Epithelial cell of proximal tubule (primary cell): ENCODE measurements at places on chromosomes 3 and 15. TPM values are rescaled to one million over a fixed set of nuclear protein-coding genes. Genes with fewer than 3 reads are reported as not detected.

ZKSCAN7 gene
- total RNA-seq, result 3.5 and 5.7 TPM in 2 replicates

GRCh38 chr3:193828477-193828876 is 235.5 kb downstream of the OPA1 start:
- no peak for DNase-seq

DNA sequence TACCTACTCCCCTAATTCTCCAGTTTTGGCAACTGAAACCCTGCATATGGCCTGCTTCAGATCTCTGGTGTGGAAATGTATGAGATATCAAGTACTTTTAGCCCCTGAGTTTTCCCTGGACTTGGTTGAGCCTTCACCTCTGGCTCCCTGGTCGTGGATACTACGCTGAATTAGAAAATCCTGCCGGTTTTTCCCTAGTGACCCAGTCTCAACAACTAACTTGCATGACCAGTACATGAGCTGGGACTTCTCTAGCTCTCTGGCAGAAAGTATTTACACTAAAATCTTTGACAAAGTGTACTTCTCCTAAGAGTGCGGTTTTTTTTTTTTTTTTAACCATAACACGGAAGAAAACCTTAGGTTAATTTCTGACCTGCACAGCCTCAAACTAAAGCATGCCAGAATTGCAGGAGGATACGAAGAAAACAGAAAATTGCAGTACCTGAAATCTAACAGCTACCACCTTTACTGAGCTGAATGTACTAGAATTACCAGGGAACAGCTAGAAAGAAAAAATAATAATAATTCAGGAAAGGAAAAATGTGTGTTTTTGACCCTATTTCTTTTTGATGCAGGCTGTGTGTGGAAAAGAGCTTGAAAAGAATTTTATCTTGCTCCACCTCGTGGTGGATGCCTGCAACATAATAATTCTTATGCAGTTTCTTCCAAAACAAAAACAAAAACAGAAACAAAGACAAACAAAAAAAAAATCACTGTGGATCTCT is 165.6 kb downstream of the GMNC start:
- no peak for DNase-seq

GOLGA8M gene
- total RNA-seq, result 0.06 TPM in 1 of 2 replicates, not detected in the other

DNA sequence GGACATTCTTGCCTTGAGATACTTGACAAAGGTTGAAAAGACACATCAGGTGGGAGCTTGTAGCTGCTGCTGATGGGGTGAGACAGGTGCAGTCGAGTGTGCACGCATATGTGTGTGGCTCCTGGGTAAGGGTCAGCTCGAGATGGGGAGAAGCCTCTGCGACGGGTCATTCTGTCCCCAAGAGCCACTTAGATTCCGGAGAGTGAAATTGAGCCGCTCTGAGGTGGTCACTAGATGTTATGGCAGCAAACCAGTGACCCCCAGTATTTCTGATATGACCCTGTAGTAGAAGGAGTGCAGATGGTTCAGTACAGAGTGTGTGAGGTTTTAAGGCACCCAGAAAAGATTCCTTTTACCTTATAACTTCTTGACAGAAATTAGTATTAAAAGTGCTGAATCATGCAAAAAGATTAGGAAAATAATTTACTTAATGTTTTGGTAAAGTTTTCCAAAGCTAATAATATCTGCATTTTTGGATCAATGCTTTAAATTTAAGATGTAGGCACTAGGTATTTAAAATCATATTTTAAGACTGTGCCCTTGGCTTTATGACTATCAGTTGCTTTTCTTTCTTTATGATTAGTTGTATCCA is 241.9 kb upstream of the TOPAZ1 start:
- no peak for DNase-seq

- DNase-seq, result peak; percentile 59
Measured at GRCh38 chr3:179716811-179717210, 64.0 kb downstream of the USP13 start.

NAA80 gene
- 8.5 and 19.4 TPM in 2 replicates for total RNA-seq

DNA sequence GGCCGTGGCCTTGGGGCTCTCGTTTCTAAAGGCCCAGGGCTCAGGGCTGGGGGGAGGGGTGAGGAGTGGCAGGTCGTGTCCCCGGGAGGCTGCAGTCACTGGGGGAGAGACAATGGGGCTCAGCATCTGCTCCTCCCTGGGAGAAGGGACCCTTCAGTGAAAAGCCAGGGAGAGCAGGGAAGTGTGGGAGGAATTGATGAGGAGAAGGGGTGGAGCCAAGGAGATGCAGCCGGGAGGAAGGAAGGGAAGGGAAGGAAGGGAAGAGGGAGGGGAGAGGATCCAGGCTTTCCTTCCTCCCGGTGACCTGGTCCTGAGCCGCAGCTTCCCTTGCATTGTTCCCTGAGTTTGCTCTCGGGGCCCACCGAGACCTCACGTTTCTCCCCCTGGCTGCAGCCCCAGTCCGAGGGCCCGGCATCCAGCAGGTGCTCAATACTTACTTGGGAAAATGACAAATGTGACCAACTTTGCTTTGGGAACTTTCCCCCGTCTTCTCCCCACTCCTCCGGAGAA is 1.4 kb upstream of the ZNF710 start:
- DNase-seq, result no peak

DNA sequence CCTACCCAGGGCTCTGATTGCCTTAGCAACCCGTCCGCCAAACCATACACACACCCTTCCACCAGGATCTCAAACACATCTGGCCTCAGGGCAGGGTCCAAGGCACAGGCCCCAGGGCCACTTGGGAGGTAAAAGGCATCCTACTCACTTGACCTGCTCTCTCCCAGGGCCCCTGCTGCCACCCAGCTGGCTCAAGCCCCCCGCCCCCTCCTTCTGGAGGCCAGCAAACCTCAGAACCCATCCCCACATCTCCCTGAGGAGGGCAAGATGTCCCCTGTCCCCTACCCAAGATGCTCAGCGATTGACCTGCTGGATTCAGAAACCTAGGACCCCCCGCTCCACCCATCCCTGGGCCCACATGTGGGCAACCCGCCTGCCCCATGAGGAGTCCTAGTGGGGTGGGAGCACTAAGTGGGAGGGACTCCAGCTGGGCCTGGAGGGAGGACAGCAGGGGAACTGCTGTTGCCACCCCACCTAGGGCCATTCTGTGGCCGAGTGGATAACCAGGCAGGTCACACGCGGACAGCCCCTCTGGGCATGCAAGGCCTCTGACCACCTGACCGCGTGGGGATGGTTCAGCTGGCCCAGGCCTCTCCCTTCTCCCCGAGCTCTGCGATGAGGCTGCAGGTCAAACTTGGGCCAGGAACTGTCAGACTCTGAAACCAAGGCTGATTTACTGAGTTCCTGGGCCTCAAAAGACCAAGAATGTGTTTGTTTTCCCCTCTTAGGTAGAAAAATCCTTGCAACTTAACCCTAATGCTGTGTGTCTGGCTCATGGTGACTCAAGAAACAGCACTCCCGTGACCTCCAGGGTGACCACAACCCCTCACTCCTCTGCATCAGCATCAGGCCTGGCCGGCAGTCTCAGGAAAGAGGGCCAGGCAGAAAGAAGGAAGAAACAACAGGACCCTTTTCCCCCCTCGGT is 4.2 kb downstream of the MFGE8 start:
- no peak for DNase-seq

DNA sequence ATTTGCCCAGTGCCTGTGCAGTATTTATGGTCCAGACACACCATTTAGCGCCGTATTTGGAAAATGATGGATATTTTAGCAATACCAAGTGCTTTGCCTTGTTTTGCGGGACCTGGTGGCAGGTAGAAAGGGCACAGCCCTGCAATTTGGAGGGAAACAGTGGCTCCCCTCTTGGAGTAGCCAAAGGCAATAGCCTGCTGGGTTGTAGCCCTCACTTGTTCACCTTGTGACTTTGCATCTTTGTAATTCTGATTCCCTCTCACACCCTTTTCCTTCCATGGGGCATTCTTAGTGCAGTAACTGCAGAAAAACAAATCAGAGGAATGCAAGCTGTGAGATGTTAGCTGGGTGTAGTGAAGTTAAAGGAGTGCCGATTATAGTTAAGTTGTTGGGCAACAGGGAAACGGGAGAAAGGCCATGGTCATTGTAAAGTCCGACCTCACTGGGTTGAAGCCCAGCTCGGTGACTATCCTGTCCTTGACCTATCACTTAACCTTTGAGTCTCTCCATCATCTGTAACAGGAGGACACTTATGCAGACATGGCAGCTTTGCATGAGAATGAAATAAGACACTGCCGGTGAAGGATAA is 131.0 kb upstream of the KLHL25 start:
- DNase-seq, result no peak

PIF1 gene
- 23.3 and 27.6 TPM in 2 replicates for total RNA-seq

DNA sequence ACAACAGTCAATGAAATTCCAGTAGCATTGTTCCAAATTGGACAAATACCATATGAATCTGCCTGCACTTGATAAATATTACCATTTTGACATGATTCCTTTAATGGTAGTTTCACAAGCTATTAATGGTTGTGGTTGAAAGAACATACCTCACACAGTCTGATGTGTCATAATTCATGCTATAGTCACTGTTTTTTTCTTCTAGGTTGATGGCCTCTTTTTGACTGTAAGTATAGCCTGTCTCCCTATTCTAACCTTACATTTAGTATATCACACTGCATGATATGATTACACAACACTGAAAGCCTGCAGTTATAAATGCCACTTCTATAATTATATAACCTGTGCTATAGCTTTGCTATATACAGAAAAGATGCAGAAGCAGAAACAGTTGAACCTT is 834.1 kb downstream of the NSUN3 start:
- no peak for DNase-seq

GPR62 gene
- not detected in 2 replicates for total RNA-seq

GRCh38 chr15:45126535-45127158 is 3.0 kb downstream of the DUOXA1 start:
- no peak for DNase-seq

KBTBD8 gene
- total RNA-seq, result 0.69 and 1.8 TPM in 2 replicates

DNA sequence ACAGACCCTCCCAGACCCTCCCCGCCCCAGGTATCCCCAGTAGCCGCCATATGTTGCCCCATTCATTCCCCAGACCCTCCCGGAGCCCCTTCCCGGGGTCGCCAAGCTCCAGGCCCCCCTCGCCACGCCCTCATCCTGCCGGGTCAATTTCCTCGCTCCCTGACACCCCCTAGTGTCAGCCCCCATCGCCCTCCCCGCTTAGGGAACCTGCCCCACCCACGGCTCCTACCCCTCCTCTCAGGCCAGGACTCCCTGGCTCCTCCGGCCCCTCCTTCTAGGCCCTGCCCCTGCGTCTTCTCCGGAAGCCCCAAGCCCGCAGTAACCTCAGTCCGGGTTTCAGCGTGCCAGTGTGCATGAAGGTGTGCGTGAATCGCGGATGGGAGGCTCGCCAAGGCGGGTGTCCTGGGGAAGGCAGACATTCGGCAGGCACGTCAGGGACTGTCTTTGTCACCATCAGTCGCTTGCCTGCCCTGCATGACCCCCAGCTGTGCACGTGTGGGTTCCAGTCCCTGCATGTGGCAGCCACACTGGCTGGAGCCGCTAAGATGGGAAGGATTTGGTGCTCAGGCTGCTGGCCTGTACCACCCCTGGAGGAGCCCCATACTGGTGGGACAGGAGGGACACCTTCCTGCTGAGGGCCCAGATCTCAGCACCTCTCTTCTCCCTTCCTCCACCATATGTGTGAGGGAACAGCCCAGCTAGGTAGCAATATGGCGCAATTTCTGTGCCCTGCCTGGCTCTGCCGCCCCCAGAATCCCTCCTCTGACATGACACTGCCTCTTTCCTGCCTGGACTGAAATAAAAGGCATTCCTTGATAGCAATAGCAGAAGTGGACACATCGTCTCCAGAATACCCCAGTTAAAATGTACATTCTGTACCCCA is 693 bp downstream of the DISP2 start:
- DNase-seq, result no peak

DNA sequence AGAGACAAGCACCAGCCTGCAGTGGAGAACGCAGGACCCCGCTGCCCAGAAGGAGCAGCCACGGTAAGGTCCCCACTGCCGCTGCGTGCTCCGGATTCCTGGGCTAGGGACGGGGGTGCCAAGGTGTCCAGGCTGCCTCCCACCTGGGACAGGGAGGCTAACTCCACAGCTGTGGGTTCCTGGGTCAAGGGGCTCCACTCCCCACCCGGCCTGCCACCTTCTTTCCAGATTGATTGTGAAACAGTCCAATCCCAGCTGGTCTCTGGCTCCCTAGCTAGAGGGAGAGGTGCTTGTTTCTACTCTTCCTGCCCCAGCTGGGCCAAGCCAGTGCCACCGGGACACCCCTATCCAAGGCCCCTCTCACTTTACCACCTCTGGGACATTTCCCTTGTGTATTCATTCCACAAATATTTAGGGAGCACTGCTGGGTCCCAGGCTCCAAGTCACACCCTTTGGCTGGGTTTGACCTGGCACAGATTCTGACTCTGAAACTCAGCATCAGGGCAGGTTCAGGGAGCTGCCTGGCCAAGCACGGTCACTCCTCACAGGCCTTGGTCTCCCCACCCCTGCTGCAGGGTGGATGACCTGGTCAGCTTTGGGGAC is 1.9 kb downstream of the PAK6 start:
- no peak for DNase-seq

- no peak for DNase-seq
Measured at GRCh38 chr3:107085261-107085660, 292.0 kb upstream of the CCDC54 start.

DENND4A gene
- 5.2 and 9.9 TPM in 2 replicates for total RNA-seq

DNA sequence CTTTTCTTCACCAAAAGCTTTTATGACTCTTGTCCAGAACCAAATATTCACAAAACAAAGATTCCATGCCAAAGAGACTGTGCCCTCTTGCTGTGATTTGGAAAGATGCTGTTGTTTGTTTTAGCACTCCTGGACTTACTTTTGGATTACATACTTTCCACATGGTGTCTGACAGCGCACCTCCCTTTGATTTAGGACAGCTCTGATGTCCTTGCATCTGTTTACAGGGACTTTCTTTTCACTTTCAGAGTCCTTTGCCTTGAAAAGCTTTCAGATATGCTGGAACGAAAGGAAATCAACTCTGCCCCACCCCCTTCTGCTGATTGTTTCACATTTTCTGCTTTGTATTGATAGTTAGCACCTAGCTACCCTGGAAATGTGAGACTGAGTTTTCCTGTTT is 133.0 kb upstream of the NR2E3 start:
- DNase-seq, result no peak

DNA sequence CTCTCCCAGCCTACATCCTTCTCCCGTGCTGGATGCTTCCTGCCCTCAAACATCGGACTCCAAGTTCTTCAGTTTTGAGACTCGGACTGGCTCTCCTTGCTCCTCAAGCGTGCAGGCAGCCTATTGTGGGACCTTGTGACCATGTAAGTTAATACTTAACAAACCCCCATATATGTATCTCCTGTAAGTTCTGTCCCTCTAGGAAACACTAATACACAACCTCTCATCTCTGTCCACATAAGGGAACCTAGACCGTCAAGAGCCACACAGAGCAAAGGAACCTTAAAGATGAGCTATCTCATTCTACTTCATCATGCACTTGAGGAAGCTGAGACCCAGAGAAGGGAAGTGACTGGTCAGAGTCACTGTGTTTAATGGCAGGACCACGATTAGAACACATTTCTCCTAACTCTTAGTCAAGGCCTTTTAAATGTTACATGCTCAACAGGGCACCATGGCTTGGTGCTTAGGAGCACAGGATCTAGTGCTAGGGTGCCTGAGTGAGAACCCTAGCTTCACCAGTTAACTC is 50.3 kb downstream of the NPTN start:
- DNase-seq, result no peak

RLBP1 gene
- total RNA-seq, result not detected in 2 replicates

TLR9 gene
- total RNA-seq, result not detected in 2 replicates

LTF gene
- not detected in 2 replicates for total RNA-seq
